ENCODE measurements at places on chromosomes 1 and 21.

DNA sequence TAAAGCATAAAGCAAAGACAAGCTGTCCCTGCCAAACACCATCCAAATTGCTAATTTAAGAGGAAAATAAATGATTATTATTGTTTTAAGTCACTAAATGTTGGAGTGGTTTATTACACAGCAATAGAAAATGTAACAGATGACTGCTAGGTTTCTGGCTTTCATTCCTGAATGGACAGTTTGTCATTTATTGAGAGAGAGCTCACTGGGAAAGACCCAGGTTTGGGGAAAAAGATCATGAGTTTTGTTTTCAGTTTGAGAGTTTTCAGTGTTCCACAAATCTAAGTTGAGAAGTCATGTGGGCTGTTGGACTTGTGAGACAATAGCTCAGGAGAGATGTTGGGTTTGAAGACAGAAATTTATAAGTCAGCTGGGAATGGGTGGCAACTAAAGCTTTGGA, 5.4 kb downstream of the GPA33 start:
- no peak for DNase-seq

DNA sequence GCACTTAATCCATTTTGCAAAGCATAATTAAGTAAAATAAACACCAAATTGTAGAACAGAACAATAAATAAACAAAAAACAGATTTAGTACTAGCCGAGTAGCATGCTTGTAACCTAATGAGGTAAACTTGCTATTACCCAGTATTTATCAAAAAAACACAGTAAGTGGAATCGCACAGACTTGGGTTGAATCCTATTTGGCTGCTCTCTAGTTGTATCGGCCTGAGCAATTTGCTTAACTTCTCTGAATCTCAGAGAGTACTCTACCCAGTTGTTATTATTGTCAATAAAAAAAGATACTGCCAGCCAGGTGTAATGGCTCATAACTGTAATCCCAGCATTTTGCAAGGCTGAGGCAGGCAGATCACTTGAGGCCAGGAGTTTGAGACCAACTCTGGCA, 664.3 kb downstream of the ADGRL2 start:
- no peak for DNase-seq

- no peak for DNase-seq
Measured at GRCh38 chr1:244010191-244010590, 40.9 kb upstream of the ZBTB18 start.

DNA sequence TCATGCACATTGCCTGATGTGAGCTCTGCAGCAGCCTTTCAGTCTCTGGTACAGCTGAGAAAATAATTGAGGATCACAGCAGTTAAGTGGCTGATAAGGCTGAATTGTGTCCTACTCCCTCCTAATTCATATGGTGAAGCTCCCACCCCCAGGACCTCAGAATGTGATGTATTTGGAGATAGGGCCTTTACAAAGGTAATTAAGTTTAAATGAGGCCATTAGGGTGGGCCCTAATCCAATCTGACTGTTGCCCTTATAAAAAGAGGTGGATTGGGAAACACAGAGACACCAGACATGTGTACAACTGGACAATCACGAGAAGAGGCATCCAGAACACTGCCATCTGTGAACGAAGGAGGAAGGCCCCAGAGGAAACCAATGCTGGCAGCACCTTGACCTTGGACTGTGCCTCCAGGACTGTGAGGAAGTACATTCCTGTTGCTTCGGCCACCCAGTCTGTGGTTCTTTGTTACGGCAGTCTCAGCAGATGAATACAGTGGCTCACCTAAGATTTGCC, 148.1 kb downstream of the TRABD2B start:
- no peak for DNase-seq

- DNase-seq, result no peak
Measured at GRCh38 chr1:171159148-171159547, 26.0 kb upstream of the FMO2 start.

DNA sequence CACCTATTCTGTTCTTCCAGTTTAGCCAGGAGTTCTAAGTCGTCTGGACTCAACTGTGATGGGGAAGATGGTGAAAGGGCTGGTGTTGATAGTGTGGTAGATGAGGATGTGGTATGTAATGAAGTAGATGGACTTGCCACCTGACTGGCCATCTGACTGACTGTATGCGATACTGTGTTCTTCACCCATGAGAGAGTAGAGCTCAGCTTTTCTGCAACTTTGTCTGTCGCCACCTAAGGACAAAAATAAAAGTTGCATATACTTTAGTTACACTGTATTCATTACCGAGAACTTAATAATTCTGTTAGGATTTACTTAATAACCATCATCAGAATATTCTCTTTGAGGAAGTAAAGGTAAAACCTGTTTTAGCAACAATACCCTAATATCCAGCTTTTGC, 48.5 kb downstream of the EVI5 start:
- no peak for DNase-seq

DNA sequence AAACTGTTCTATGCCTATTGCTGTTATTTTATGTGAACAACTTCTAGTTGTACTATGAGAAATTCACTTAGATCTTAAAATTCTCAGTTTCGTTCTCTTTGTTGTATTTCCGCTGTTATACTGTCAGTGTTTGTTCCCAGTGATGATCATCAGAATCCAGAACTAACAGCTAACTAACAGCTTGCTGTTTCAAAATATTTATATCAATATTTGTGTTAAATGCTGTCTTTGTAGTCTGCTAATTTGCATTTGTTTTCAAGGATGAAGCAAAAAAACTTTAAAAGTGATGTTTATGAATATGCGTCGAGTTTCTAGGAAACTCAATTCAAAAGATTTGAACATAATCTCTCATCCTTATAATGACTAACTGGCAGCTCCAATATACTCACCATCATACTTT, 84.5 kb downstream of the SPATA17 start:
- no peak for DNase-seq

GRCh38 chr1:94787691-94788090, 32.5 kb upstream of the SLC44A3 start:
- no peak for DNase-seq

DNA sequence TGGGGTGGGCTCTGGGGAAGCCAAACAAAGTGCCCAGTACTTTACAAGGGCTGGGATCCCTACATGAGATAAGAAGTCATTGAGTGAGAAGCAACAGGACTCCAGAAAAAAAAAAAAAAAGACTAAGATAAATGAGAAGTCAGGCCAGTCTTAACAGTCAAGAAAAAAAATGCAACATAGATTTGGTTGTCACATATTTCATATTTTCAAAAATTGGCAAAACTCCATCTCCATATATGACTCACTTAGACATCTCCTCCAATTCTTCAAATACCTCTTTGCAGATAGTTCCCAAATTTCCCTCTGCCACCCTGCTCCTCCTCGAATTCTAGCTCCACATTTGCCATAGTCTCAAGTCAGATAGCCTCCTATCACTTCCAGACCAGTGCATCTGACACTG, 20.9 kb upstream of the SIPA1L2 start:
- DNase-seq, result no peak

DNA sequence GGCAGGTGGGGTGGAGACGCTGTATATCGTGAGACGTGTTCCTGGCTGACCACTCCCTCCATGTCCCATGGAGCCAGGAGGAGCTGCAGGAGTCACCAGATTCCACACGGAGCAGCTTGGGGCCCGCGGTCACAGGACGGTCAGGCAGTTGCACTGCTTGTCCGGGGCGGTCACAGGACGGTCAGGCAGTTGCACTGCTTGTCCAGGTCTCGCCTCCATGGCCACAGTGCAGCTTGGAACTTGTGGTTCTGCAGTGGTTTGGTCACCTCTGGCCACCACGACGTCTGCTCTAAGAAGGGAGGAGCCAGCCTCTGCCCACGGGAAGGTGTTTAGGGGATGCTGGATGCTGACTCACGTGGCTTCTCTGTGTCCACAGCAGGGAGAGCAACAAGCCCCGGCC, 33.0 kb downstream of the SLX9 start:
- no peak for DNase-seq

GRCh38 chr1:180926164-180926981, 13.7 kb downstream of the KIAA1614 start:
- DNase-seq, result peak; percentile 26

DNA sequence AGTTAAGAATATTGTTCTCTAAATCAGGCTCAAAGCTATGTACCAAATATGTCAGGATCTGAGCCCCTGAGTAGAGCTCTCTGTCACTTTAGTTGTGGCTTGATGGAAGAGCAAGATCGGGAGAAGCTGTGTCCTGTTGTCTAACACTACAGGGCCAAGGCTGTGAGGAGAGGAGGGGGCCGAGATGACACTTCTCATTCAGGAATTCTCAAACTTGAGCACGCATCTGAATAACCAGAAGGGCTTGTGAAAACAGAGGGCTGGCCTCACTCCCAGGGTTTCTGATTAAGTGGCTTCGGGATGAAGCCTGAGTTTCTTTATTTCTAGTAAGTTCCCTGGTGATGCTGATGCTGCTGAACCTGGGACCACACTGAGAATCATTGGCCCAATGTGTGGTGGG, 209.2 kb upstream of the DAB1 start:
- DNase-seq, result peak; percentile 18

Data from fibroblast of skin of abdomen (primary cell).